ENCODE measurements at places on chromosomes 12 and 14.
A peak's percentile ranks its signal among the peaks of the same experiment; 100 is the strongest.

DNA sequence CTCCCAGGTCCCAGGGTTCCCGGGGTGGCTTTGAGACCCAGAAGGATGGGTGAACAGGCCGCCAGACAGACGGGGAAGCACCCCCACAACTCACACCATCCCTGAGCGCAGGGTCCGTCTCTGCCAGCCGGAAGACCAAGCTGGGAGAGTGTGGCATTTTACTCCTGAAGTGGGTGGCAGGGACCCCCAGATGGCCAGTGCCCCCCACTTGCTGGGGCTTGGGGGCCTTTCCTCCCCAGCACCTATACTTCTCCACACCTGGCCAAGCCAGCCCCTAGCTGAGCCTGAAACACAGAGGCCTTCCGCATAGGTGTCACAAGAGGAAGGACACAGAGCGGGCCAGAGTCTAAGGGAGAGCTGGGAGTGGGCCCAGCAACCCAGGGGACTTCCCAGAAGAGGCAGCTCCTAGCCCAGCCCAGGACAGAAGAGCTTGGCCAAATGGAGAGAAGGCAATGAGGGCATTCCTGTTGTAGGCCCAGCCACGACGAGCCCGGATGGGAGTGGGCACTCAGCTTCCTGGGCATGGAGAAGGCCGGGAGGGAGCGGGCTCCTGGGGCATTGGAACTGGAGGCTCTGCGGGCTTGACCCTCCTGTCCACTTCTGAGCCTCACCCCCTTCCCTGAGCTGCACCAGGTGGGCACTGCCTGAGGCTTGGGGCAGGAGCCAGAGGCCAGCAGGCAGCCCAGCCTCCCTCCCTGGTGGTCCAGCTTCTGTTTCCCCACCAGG lies 3.3 kb downstream of the AHNAK2 start:
- no peak for DNase-seq

GRCh38 chr12:19434538-19434937 lies 4.8 kb upstream of the AEBP2 start:
- no peak for DNase-seq

GRCh38 chr12:127750076-127750840 lies 516.7 kb upstream of the TMEM132C start:
- no peak for DNase-seq

- no peak for DNase-seq
Measured at GRCh38 chr12:46535907-46536306, 163.3 kb upstream of the SLC38A2 start.

DNA sequence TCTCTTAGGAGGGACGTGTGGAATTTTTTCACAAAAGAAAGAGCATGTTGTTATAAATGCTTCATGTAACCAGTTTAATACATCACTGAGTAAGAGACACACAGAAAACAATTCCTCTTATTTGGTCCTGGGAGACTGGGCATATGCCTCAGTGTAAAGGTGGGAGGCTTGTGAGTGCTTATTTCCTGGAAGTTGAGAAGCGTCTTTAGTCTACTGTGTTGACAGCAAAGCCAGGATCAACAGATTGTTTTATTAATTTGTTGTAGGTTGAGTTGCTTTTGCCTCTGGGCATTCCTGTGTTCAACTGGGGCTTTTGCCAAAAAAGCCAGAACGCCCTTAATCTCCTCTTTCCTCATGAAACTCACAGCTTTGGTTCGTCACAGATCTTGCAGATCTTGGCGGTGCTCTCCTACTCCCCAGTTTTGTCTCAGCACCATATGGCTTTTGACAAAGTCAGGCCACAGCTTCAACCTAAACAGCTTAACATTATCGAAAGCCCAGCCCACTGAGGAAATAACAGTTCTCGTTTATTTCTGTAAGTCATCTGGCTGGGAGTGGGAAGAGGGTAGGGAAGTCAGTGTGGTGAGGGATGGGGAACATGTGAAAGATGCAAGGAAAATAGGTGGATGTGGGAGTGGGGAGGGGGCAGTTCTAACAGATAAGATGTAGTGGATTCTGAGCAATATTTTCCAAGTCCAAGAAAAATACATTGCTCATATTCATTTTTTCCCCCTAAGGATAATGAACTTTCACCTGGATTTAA lies 227.2 kb downstream of the DACT1 start:
- peak; percentile 87 for DNase-seq

- DNase-seq = no peak
Measured at GRCh38 chr12:96225994-96226399, 31.8 kb downstream of the ELK3 start.

DNA sequence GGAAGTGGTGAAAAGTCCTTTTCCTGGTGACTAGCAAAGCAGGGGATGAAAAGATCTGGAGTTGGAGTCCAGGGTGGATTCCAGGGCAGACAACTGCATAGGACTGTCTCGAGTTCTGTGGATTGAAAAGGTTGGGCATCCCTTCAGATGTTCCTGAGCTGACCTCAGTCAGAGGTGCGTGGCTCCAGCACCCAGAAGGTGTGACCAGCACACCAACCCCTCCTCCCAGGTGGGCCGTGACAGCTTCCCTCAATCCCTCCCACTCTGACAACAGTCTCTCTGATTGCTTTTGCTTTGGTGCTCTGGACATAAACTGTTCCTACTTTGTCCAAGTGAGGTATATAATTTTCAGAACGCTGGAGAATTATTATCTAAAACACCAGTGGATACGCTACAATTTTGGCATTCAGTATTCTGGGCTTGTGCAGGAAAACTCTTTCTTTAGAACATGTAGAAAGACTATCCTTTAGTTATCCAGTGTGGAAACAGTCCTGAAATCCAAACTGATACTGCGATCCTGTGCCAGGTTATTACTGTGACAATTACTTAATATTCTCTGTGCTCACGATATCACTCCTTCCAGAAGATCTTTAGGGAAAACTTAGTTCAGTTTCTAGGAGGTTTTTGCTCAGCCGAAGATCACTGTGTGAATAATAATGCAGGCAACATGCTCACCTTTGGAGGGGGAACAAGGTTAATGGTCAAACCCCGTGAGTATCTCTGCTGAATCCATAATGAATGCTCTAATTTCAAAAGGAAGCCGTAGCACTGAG lies 87.9 kb downstream of the DAD1 start:
- DNase-seq = no peak

DNA sequence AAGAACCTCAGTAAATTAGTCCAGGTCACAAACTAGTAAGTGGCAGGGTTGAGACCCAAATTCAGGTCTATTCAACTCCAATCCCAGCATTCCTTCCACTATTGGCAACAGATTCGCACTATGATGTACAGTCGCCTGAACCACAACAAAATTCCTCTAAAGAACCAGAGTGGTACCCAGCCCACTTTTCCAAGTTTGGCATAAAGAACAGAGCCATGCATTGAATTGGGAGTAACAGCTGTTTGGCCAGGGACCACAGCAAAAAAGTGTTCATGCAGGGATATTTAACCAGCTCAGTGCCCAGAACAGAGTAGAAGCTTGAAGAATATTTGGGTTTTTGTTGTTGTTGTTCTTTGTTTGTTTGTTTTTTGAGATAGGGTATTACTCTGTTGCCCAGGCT lies 9.7 kb downstream of the TC2N start:
- no peak for DNase-seq

DNA sequence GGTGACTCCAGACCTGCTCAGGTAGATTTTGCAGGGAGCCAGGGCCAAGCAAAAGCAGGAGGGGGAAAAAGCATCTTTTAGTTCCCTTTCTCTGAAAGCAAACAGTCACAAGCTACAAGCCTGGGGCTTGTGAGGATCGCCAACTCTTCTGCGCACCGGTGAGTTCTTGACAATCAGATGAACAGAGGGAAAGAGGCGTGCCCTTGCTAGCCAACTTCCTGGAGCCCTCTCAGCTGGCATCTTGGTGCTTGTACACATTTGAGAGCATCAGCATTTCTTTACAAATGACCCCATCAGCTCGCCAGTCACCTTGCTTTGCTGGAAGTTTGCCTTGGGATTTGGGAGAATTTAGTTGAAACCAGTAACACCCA lies 55.5 kb downstream of the ZNF664 start:
- DNase-seq = no peak

DNA sequence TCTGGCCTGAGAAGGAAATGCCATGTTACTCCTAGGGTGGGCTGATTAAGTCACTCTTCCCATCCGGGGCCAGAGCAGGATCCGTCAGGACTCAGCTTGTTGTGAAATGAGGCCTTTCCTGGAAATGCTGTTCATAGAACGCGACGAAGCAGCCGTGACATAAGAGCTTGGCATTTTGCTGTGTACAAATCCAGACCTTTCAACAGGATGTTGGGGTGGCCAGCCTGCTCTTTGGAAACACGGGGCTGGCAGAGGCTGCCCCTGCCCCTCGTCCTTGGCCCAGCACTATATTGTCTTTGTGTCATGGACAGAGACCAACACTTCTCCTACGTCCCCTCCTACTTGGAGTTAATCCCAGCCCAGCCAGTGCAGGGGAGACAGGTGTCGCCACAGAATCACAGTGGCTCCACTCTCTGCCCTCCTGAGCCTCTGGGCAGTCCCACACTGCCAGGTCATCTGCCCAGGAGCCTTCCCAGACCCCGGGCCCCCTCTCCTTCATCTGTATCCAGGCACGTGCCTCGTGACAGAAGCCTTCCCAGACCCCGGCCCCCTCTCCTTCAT lies 18.6 kb upstream of the EIF5 start:
- no peak for DNase-seq

- no peak for DNase-seq
Measured at GRCh38 chr12:117481470-117481869, 120.0 kb upstream of the NOS1 start.

DNA sequence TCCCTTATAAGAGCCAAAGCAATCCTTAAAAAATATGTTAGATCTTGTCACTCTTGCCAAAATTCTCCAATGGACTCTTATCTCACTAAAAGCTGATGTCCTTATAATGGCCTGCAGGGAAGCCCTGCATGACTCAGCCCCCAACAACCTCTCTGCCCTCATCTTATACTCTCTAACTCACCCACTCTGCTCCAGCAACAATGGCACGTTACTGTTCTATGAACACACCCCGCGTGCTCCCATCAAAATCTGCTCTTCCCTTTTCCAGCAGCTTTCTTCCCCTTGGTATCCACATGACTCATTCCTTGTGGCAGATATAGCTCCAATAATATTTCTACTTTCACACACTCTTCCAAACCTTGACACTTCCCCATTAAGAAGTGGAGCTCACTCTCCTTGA lies 108.1 kb downstream of the DENND5B start:
- DNase-seq = peak; percentile 53

DNA sequence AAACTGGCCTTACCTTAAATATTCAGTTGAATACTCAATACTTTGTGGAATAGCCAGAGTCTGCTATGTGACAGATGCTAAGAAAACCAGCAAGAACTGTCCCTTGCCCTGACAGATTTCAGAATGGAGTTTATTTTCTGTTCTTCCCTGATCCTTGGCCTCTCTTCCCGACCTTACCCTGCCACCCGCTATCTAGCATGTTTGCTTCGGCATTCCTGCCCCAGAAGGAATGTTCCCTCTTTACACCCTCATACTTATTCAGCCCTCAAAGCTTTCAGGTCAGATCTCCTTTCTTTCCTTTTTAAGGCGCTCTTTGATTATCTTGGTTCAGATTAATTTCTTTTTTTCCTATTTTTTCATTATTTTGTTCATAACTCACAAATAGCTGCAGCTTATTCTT lies 21.8 kb downstream of the SUSD6 start:
- DNase-seq = no peak

DNA sequence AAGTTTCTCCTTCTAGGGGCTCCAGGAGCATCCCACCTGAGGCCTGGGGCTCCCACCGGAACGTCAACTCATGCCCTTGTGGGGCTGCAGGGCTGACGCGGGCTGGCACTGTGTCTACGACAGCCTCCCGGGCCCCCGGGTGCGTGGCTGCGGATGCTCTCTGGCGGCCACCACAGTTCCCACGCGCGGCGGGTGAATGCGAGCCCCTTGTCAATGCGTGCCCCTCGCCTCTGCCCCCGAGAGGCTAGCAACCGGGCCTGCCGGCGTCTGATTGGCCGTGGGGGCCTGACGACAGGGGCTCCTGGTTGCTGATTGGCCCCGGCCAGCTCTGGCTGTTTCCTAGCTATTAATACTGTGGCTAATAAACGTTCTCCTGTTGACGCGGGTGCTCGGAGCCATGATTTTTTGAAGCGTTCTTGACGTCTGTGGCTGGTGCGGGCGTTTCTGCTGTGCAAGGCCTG lies 1.8 kb upstream of the MEG3 start:
- DNase-seq = peak; percentile 65

GRCh38 chr12:48640428-48640827 lies 41.6 kb downstream of the KANSL2 start:
- DNase-seq = no peak

GRCh38 chr12:39764944-39765560 lies 145.4 kb upstream of the ABCD2 start:
- DNase-seq = peak; percentile 32

DNA sequence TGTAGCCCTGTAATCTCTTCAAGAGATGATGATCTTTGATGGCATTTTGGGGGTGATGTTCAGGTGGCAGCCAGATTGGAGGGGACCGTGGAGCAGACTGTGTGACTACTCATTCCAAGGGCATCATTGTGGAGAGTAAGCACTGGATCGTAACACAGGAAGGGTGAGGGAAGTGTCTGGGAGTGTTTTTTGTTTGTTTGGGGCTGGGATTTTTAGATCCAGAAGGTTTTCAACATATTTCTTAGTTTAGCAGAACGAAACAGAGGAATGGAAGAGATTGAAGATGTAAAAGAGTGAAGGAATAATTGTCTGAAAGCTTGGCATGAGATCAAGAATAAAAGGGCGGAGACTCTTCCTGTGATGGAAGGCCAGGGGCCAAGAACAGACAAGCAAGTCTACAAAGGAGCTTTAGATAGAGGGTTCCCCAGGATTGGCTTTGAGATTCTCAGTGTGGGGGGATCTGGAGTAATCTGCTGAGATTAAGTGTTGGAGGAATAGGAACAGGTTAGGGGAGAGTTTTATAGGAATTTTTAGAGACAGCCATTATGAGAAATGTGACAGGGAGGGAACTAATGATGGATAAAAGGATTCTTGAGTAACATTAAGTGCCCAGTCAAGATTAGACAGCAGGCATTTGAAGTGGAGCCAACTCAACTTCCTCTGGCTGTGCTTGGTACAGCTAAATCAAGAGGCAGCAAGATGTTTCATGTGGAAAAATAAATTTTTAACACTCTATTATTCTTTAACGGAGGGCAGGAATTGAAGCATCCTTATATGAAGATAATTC lies 79.7 kb upstream of the REP15 start:
- DNase-seq = no peak

DNA sequence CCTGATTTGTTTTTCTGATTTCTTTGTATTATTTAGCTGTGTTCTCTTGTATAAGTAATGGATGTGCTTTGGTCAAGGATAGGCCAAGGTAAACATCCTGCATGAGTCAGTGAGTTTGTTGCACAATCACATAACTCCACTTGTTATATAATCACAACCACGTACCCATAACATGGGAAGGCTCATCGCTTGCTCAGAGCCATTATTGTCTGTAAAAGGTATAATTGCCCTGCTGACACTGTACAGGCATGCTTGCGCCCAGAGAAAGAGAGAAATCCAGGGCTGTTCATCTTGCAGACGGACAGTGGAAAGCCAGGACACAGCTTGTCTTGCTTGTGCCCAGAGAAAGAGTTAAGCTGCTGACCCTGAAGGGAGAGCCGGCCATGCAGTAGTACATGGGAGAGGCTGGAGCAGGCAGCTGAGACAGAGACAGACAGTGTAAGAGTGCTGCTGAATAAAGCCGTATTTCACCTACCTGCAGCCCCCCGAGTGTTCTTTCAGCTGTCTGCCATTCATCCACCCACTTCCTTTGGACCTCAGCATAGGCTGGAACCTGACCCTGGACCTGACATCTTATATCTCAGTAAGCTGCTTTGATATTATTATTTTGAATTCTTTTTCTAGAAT lies 174.7 kb upstream of the DAAM1 start:
- DNase-seq = no peak

GRCh38 chr14:35374263-35374712 lies 30.3 kb downstream of the NFKBIA start:
- peak; percentile 96 for DNase-seq

Measured in fibroblast of skin of scalp (primary cell).